ENCODE measurements at places on chromosomes 5 and 9.

DNA sequence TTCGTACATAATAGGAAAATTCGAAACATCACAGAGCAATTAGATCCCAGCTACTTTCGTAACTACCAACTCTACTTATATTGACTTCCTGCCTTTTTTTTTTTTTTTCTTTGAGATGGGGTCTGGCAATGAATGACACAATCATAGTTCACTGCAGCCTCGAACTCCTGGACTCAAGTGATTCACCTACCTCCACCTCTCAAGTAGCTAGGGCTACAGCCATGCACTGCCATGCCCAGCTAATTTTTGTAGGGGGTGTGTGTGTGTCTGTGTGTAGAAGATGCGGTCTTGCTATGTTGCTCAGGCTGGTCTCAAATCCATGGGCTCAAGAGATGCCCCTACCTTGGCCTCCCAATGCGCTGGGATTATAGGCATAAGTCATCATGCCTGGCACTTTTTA, 5.8 kb upstream of the PAIP2 start:
- DNase-seq: no peak

DNA sequence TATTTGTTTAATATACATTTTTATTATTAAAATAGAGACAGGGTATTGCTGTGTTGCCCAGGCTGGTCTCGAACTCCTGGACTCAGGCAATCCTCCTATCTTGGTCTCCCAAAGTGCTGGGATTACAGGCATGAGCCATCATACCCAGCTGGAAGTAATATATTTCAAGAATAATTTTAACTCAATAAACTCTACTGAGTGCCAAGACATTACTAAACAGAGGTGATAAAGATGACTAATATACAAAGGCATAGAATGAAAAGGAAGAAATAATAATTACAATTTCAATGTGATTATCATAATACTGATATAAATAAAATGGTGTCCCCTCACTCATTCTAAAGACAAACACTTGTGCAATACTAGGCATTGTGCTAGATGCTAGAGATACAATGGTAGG, 13.9 kb downstream of the GOLPH3 start:
- DNase-seq: no peak

DNA sequence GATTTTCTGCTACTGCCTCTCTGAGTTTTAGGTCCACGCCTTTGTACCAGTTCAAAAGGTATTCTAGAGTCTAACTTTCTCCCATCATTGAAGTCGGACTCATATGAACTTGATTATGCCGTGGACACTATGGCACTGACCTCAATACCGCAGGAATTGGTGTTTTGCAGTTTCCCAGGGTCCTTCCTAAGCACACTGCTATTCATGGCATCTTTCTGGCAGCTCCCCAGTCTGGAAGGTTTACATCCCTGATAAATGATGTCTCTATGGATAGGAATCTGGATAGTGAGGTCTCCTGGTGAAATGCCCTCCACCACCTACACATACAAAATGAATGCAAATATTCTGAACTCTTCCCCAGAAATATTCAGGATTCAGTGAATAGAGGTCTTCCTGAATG, 422.2 kb downstream of the CTNND2 start:
- no peak for DNase-seq

GRCh38 chr5:76389513-76390154, 13.5 kb upstream of the IQGAP2 start:
- no peak for DNase-seq

- no peak for DNase-seq
These were observed at the start of gene ARSI for GRCh38 chr5:150302301-150303069. TSS of gene ARSI (minus strand) at chr5:150302905. CDS start at chr5:150302373, 532 bp downstream.

DNA sequence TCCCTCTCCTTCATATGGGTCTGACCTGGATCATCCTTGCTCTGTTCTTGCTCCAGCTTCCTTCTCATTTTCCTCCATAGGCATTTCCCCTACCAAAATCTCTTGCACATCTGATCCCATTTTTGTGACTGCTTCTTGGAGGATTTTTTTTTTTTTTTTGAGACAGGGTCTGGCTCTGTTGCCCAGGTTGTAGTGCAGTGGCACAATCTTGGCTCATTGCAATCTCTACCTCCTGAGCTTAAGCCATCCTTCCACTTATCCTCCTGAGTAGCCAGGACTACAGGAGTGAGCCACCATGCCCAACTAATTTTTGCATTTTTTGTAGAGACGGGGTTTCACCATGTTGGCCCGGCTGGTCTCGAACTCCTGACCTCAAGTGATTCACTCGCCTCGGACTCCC, 10.5 kb upstream of the JMY start:
- no peak for DNase-seq

- DNase-seq: no peak
These were observed 8.7 kb downstream of the ASTN2 start for GRCh38 chr9:117405950-117406705.

DNA sequence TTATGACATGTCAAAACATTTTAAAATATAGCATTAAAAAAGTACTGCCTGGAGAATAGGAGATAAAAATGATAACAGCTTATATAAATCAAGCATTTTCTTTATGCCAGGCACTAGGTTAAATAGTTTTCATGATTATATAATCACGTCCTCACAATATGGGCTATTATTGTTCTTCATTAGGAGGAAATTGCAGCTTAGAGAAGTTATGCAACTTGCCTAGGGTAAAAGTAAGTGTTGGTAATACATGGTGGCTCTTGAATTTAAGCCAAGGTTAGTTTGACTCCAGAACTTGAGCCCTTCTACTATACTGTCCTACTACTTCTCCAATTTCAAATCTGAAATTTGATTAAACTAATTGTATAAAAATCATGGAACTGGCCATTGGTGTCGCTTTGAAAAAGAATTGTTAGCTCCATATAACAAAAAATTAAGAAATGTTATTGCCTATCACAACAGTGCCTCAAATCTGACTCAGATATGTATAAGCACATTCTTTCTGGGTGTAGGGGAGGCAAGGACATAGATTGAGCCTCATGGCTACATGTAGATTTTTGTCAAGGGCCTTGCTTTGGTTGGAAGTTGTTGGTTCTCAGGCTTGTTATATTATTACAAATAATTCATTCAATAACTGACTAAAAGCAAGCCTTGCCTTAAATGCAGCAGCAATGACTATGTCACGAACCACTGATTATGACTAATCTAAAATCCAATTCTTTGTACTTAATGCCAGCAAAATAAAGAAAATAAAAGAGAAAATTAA, 223.5 kb upstream of the DAB2 start:
- DNase-seq: no peak

DNA sequence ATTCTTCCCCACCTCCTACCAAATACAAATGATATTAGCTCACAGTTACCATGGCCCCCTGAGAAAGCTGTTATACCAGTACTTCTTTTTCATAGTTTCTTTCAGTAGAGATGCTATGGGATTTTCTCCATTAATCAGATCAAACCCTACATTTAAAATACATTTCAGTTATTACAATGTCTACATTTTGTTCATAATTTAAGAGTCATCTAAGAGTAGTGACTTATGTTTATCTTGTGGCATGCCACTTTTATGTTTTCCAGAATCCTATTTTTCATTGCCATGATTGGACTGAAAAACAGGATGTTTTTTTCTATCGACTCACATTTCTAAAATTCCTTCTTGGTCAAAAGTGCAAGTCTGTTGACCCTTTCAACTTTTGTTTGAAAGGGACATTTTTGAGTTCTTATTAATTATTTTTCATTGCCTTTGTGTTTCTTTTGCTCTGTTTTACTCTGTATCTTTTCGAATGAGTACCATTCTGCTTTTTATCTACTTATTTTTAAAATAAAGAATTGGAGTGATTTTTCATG, 77.4 kb upstream of the ANXA1 start:
- DNase-seq: no peak

DNA sequence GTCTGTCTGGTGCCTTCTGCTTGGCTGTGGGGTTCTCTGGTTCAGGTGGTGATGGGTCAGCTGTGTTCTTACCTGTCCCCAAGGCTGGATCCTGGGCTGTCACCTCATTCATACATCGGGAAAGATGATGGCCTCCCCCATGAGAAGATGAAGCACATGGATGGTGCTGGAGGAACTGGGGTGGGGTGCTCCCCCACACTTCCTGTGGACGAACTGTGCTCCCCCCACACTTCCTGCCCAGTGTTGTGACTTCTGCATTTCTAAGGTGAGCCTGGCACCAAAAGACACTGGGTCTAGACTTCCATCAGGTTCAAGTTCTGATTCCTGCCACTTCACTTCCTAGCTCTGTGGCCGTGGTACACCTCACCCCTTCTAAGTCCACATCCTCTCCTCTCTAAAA, 4.3 kb upstream of the SURF6 start:
- DNase-seq: no peak

GRCh38 chr5:22473886-22474285, 379.3 kb downstream of the CDH12 start:
- DNase-seq: no peak

- no peak for DNase-seq
These were observed 616.2 kb downstream of the DNAH5 start for GRCh38 chr5:13328316-13328715.

DNA sequence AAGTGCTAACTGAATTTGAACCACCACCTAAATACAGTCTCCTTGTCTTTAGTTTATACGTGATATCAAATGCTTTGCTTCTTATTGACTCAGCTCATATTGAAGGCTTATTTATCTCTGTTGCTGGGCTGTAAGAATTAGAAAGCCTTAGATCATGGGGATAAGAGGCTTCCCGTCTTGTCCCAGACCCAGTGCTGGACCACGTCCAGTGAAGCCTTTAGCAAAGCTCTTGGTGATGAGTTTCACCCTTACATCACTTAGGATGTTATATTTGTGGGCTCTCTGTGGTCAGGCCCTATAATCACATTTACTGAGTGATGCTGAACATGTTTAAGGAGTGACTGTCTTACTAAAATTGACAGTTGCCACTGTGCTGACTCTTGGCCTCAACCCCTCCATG, 11.2 kb downstream of the FAM240B start:
- DNase-seq: no peak

GRCh38 chr5:170070556-170071412, 34.9 kb upstream of the FOXI1 start:
- DNase-seq: peak; percentile 19

- no peak for DNase-seq
These were observed 602.1 kb downstream of the TAF11L14 start for GRCh38 chr5:18236386-18236785.

DNA sequence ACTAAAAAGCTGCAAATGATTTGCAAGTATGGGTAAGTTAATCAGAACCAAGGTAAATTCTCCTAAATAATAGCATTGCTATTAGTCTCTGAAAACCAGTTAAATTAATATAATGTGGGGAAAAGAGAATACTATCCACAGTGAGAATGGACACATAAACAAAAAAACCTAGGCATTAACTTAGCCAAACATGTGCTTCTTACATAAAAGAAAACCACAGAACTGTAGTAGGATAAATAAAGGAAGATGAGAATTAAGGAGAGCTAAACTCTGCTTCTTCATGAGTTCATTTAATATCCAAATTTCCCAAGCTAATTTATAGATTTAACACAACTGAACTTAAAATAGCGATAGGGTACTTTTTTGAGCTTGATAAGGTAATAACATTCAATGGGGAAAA, 31.8 kb downstream of the ABCA1 start:
- DNase-seq: no peak

DNA sequence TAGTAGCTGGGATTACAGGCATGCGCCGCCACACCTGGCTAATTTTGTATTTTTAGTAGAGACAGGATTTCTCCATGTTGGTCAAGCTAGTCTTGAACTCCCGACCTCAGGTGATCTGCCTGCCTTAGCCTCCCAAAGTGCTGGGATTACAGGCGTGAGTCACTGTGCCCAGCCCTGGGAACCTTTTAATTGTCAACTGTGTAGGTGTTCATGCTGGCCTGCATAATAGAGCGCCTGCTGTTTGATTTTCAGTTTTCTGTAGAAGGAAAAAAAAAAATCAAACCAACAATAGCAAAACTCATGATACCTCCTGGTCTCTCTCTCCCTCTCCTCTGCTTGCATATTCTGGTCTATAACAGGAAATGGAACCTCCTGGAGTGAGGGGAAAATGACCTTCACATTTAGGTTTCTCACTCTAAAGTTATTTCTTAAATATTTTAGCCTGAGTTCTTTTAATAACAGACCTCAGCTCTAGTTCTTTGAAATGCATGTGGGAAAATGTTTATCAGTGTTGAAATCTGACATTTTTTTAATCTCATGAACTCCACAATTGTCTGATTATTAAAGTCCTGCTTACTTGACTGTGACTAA, 51.7 kb downstream of the EXOSC2 start:
- DNase-seq: no peak

GRCh38 chr9:123616707-123617106, 260.7 kb downstream of the CRB2 start:
- no peak for DNase-seq

GRCh38 chr9:76687861-76688391, 76.3 kb upstream of the PCA3 start:
- no peak for DNase-seq

- DNase-seq: no peak
These were observed 20.7 kb upstream of the EPB41L4B start for GRCh38 chr9:109341561-109341960.

GRCh38 chr5:60533789-60534188, 166.2 kb downstream of the DEPDC1B start:
- no peak for DNase-seq

- no peak for DNase-seq
These were observed 6.1 kb upstream of the TMEM252 start for GRCh38 chr9:68546596-68547390.

DNA sequence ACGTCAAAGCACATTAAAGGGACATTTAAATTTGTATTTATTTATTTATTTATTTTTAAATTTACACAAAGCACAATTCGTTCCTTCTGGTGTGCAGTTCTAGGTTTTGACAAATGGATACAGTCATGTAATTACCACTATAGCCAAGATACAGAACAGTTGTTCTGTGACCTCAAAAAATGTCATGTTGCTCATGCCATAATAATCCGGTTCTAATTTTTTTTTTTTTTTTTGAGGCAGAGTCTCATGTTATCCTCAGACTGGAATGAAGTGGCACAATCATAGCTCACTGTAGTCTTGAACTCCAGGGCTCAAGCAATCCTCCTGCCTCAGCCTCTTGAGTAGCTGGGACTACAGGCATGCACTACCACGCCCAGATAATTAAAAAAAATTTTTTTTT, 7.8 kb downstream of the IGFBPL1 start:
- DNase-seq: no peak

DNA sequence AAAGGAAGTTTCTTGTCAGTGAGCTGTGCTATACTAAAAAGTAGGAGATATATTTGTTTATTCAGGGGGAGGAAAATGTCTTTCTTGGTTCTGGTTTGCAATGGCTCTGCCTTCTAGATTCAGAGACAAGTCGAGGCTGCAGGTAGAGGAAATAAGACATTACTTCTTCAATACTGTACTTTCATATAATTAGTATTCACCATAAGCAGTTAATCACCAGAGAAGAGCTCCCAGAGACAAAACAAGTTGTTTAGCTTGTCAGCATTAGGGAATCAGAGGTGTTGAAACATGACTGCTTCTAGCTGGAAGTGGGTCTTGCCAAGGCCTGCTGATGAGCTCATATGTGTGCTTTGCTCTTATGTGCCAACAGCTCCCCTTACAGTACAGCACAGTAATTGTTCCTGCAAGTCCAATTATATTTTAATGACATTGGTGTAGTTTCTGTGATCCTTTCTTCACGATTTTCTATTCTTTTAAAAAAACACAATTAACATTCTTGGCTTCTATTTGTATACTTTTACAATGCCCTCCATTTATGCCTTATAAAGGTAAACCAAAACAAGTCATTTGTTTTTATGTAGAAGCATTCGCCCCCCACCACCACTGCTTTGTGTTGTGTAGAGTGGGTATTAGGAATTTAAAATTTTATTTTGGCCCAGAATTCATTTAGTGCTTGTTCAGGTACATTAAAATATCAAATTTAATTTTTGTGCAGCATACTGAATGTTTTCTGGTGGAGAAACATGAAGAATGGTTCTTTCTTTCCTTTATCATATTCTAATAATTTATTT, 112.2 kb downstream of the RPS23 start:
- DNase-seq: no peak

Measured in stimulated activated CD4-positive, alpha-beta T cell treated with anti-CD3 and anti-CD28 coated beads, Interleukin-4, amount 100 ng/mL, for 1 hour (primary cell).